ENCODE measurements at places on chromosomes 3 and 15. TPM values are rescaled to one million over a fixed set of nuclear protein-coding genes. Genes with fewer than 3 reads are reported as not detected.

GRCh38 chr3:128495435-128495970, 2.5 kb upstream of the GATA2 start:
- DNase-seq = no peak

DNA sequence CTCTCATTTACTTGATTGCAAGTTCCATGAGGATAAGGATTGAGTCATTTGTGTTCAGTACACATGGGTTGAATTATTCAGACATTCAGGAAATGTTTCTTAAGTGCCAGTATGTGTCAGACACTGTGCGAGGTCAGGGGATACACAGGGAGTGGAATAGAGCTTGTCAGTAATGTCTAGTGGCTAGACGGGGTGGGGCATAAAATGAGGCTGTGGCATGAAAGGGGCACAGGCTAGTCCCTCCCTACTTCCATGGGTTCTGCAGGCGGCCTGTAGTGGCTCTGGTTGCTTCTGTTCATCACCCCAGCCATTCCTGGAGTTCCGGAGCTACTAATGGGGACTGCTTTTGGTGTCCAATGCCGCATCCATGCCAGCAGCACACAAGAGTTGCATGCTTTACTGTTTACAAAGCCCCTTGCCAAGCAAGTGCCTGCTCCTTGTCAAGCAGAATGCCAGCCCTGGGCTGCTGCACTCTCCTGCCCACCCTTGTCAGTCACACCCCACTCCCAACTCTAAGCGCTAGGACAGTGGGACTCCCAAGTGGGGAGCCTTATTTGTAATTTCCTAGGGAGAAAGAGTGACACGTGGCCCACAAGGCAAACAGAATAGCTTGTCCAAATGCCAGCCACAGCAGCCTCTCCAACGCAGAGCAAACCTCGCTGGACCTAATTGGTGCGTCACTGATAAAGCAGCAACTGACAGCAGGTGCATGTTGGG, 70.8 kb downstream of the RAB11A start:
- peak; percentile 41 for DNase-seq

DNA sequence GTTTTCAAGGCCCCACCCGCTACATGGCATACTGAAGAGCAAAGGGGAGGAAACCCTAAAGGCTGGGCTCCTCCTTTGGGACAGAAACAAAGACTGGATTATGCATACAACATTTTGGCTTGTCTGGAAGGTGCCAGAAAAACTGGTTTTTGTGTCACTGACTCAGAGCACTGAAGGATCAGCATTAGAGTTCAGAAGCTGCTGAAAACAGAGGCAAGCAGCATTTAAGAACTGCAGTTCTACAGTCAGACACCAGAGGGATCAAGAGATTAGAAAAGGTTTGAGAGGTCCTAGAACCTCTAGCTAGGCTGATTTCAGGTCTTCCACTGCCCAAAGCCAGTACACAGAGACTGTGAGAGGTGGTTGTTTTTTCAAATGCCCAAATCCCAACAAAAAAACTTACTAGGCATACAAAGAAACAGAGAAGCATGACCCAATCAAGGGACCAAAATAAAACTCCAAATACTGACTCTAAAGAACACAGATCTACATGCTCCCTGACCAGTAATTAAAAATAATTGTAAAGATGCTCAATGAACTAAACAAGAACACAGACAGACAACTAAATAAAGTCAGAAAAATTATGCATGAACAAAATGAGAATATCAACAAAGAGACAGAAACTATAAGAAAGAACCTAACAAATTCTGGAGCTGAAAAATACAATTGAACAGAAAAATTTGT, 91.2 kb downstream of the SENP2 start:
- DNase-seq = no peak

CTXN2 gene
- polyA plus RNA-seq = not detected

FHIT gene
- 11.6 TPM for polyA plus RNA-seq

ADAMTSL3 gene
- 1.9 TPM for polyA plus RNA-seq

- DNase-seq = peak; percentile 32
Measured at GRCh38 chr15:72599855-72600464, 54.5 kb upstream of the GOLGA6B start.

DNA sequence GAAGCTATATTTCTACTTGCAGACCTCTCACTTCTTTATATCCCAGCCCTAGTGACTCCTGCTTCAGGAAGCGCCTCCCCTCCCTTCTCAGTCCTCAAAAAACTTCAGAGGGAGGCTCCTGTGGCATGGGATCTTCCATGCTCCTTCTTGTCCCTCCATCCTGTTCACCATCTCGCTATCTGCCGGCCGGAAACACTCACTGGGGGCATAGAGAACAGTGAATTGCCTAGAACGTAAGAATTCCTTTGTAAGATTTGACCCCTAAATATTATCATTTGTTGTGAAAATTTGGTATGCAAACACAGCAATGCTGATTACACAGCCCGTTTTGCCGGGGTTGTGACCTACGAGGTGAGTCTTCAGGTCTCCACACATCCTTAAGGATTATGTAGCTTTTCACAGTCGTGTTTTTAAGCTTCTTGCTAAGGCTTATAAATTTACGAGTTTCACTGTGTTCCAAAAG, 218.7 kb upstream of the ATP10A start:
- no peak for DNase-seq

- DNase-seq = peak; percentile 34
Measured at GRCh38 chr3:194956697-194957396, 271.2 kb downstream of the FAM43A start.

SLC28A1 gene
- polyA plus RNA-seq = 1.3 TPM

DNA sequence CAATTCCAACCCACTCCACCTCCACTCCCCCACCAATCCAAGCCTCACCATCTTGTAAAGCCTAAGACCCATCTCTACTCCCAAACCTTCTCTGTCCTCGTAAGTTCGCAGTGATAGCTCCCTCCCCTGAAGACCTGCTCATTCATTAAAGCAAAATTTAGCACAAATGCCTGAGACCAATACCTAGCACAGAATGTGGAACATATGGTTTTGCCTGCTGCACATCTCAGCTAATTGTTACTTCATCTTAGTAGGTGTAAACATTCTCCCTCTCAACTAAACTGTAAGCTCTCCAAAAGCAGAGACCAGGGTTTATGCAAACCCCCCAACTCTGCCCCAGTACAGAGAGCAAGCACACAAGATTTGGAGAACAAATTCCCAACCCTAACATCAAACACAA, 20.5 kb downstream of the DCLK3 start:
- no peak for DNase-seq

EFCAB12 gene
- polyA plus RNA-seq = not detected

GRCh38 chr3:40502034-40502433, 3.8 kb upstream of the ZNF620 start:
- no peak for DNase-seq

NPAP1 gene
- under 0.01 TPM for polyA plus RNA-seq

CLEC3B gene
- polyA plus RNA-seq = 179 TPM

BCL2A1 gene
- polyA plus RNA-seq = 0.37 TPM

GRCh38 chr3:13023235-13023970, 49.8 kb downstream of the IQSEC1 start:
- no peak for DNase-seq

GRCh38 chr15:55434989-55435825, 26.9 kb downstream of the PIERCE2 start:
- DNase-seq = no peak

CCDC54 gene
- not detected for polyA plus RNA-seq

SH2D7 gene
- polyA plus RNA-seq = not detected

PTH1R gene
- 12.8 TPM for polyA plus RNA-seq

GRCh38 chr3:196537319-196537984, 22.3 kb upstream of the SMCO1 start:
- DNase-seq = no peak

RAB5A gene
- polyA plus RNA-seq = 41.3 TPM

DNA sequence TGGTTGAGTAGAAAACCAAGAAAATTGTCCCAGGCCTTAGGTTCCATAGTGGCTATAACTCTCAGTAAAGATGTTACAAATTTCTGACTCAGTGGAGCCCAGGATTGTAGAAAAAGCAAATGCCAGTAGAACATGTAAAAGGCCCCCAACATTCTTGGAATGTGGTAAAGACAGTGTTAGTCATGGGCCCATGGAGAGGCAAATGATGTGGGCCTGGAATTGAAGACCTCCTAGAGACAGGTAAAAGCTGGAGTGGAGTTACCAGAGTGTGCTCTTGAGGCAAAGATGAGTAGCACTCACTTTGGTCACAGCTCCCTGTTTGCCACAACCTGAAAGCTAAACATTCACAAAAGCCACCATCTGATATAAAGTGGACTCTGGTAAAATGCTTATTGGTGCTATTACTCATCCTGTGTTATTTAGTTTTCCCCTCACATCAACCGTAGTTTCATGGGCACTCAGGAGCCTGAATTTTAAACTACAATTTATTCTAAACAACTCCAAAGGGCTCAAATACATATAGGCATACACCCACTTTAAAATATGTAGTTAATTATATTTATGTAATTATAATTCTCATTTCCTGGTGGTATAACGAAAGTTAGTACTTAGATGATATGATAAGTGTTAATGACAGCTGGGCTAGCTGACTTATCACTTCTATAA, 359.6 kb upstream of the NECTIN3 start:
- no peak for DNase-seq

- no peak for DNase-seq
Measured at GRCh38 chr3:85890043-85890555, 931.3 kb downstream of the CADM2 start.

PRTG gene
- 0.66 TPM for polyA plus RNA-seq

DNA sequence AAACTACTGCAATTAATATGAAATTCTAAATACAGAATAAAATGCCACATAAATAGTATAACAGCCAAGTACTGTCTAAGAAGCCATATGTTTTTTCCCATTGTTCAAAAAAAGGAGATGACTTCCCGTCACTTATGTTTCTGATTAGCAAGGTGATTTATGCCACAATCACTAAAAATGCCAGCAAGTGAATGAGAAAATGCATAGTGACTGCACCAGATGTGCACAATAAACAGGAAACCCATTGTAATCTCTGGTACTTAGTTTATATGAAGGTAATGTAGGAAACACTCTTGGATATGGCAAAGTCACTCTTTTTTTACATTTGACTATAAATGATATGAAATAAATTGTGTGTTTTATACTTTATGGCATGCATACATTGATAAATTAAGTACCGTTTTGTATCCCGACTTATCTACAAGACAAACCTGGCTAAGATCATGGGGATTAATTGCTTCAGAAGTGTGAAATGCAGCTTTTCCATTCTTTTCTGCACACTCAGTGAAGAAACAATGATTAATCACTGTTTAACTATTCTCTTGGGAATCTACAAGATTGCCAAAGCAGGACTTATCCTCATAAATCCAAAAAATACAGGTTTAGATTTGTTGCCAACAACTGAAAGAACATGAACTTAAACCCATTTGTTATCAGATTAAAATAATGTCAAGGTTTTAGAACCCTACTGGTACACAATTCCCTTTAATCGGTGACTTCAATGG, 164.5 kb downstream of the TBC1D5 start:
- no peak for DNase-seq

STRIT1 gene
- polyA plus RNA-seq = 0.26 TPM

GABRR3 gene
- polyA plus RNA-seq = not detected

GRCh38 chr3:105915524-105915923, 46.7 kb upstream of the CBLB start:
- no peak for DNase-seq

GRCh38 chr3:18382760-18383369, 42.3 kb downstream of the SATB1 start:
- DNase-seq = no peak

DNA sequence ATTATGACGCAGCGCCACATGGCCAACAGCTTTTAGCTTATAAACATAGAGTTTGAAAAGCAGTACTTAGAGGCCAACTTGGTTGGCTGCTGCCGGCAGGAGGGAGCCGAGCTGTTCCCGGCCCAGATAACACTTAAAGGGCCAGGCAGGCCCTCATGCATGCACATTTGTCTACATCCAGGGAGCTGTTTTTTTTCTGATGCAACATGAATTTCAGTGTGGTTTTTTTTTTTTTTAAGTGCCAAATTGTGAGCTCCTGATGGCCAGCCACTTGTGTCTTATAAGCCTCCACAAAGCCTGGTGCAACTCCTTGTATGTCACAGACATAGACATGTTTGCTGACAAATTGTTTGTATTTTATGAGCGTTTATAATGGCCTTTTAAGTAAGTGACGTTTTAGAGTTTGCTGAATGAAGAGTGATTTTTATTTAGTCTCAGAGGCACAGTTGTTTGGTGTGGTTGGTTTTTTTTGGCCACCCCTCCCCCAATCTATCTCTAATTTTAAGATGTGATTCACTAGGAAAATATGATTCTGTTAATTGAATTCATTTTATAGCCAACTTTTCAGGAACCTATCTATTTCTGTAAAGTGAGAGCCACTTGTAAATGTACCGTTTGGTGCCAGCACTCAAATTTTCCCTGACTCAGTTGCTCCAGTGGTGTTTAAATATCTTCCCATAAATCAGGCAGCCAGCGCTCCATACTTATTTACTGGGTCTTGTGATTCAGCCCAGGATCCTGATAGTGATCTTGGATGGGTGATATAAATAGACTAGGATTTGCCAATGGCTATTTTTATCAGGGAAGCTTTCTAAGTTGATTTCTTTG, 134.3 kb downstream of the VGLL4 start:
- DNase-seq = peak; percentile 68

DNA sequence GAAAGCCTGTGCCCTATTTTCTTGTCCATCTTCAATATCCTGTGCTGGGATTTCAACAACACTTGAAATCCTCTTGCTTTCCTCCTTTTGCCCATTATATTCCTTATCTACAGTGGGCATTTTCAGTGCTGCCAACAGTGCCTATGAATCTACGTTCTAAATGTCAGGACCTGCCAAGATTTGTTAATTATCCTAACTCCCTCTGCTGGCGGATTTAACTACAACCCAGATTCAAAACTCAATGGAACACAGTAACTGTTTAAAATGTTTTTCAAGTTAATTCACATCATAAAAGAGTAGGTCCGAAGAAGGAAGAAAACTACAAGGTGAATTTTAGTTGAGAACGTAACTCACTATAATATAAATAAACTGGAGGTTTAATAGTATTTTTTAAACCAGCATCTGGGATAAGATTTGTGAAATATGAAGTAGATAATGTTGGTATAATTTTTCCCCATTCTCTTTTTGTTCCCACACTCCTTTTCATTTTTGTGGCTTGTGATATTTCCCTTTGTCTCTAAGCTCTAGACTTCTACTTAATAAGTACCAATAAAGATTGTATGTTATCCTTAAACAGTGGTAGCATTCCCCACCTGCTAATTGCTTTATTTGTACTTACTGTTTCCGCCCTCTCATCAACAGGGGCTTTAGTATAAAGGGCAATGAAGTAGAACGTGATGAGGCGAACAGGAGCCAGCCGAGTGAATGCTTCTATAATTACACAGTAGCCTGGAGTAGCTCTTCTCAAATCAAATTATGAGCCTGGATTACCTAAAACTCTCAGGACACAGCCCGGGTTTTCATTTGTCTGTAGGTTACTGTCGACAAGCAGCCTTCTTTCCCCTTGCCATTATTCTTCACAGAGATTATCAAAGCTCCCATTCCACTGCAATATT, 302.5 kb upstream of the ATP11B start:
- DNase-seq = no peak

MUC13 gene
- polyA plus RNA-seq = not detected

- no peak for DNase-seq
Measured at GRCh38 chr3:99012051-99012450, 110.6 kb upstream of the DCBLD2 start.

- peak; percentile 71 for DNase-seq
Measured at GRCh38 chr15:84818261-84819131, 1.3 kb downstream of the ALPK3 start.
